ENCODE measurements at places on chromosomes 3 and 15.

DNA sequence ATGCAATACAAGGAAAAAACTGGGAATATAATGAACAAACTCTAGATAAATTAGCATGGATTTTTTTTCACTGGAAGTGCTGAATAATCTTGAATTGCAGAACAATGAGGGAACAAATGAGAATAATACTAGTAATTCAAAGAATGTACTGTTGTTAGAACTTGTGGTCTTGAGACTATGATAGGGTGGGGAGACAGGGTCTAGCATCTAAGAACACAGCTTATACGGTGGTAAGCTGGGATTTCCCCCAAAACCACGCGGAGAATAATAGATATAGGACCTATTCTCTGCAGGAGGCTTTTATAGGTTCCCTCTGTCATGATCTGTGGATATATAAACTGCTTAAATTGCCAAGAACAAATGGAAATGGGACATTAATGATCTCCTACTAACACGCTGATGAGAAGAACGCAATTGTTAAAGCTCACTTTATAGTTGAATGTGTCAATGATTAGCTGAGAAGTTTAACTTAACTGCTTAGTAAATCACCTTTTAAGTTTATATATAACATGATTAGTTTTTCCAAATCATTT, 692.3 kb downstream of the ZPLD1 start:
- DNase-seq: no peak

- DNase-seq: no peak
These were observed 222.7 kb downstream of the XXYLT1 start for GRCh38 chr3:195048059-195048905.

GRCh38 chr3:114847564-114847963, 299.5 kb downstream of the ZBTB20 start:
- no peak for DNase-seq

DNA sequence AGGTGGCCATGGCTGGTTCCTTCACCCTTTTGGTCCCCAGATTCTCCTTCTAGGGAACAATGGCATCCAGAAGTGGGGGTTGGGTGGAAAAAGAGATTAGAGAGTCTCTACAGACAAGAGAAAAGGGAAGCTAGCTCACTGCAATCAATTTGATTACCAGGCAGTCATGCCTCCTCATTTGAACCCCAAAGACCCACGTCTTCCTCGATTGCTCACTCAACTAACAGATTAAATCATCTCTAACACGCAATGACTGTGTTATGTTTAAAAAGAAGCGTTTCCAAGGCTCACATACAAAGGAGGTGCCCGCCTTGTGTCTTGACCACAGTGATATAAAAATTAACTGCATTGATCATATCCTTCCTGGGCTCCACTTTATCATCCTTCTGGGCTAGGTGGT, 57.6 kb downstream of the BHLHE40 start:
- DNase-seq: no peak

GRCh38 chr15:38508647-38509046, 54.7 kb downstream of the FAM98B start:
- DNase-seq: no peak
